ENCODE measurements at places on chromosomes 1 and 21.

DNA sequence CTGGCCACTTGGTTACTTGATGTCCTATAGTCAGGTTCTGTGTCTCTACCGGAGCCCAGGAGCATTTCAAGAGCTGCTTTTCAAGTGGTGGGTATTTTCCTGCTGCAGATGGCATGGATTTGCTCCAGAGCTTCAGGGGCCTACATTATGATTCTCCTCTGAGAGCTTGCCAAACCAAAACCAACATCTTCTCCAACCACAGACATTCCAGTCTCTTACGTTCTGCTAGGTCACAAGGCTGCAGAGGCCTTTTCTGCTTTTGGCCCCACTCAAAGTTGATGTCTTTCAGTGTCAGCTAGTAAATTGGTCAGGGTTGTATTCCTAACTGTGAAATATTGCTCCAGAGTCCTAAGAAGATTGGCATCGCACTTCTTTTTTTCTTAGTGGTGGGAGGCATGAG is 14.7 kb upstream of the AQP10 start:
- DNase-seq: no peak

DNA sequence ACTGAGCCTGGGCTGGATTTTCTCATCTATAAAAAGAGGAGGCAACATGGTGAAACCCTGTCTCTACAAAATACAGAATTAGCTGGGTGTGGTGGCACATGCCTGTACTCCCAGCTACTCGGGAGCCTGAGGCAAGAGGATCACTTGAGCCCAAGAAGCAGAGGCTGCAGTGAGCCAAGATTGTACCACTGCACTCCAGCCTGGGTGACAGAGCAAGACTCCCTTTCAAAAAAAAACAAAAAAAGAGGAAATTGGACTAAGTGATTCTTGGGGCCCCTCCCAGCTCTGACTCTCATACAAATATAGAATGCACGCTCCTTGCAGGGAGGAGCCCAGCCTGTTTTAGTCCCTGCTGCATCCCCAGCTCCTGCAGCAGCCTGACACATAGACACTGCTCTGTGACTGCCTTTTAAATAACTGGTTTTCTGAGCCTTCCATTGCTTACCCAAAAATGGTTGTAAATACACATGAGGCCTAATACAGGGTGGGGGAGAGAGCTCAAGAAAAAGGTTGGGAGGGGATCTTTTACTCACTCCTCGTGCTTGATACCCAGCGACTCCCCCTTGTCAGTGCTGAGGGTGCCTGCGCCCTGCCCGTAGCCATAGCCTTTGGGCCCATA is 17.2 kb downstream of the CSRP1 start:
- no peak for DNase-seq

DNA sequence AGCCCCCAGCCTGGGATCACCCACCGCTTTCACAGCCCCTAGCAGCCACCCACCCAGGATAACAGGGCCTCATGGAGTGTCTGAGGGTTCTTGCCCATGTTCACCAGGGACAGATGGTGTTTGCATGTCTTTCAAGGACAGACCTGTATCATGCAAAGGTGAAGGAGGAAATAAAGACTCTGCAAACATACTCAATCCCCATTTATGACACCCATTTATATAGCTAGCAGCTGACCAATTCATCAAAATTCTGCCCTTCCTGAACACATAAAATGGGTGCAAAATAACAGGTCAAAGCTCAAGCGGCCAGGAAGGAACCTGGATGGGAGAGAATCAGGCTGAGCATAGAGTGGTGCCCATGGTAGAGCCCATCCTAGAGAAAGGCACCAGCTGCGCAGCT is 32.8 kb upstream of the LYPD8 start:
- DNase-seq: no peak

- DNase-seq: no peak
Observed at GRCh38 chr1:34113887-34114286, 51.1 kb downstream of the CSMD2 start.

GRCh38 chr1:247337250-247337746 is 5.6 kb upstream of the ZNF496 start:
- no peak for DNase-seq

DNA sequence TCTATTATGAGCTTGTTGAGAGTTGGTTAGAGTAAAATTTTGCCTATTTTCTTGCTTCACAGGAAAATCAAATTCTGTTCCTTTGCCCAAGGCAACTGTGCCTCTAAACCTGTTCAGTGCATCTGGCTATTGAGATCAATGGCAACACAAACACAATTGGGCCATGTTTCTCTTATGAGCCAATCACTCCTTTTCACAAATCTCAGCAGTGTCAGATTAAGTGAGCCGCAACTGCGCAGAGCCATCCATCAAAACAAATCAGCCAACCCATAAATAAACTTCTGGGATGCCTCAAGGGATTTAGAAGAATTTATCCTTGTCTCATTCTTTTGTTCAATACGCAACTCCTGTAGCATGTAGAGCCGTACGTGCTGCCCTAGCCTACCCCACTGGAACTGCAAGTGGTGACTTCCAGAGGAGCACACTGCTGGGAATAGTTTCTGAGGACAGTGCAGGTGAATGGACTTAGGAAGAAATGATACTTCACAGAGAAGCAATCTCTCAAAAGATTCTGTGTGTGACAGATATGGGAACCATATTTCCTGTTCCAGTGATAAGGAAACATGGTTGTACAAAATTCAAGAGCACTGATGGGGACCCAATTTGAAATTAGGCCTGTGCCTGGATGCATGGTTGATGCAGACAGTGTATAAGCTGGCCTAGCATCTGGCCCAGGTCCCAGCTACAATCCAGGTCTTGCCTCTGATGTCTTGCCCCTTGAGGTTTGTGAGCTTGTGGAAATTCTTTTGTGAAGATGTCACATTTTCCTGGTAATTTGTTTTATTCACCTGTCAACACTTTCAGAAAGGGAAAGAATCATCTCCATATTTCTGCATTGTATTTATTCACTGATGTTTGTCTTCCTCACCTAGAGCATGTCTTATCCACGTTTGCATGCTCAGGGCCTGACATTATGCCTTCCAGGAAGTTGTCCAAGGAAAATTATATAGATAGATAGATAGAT is 166.2 kb downstream of the URB2 start:
- DNase-seq: no peak

- peak; percentile 26 for DNase-seq
Observed at GRCh38 chr1:12501661-12502060, 116.3 kb downstream of the DHRS3 start.

Measured in H54 (cell line).